ENCODE measurements at places on chromosomes 4 and X.

DNA sequence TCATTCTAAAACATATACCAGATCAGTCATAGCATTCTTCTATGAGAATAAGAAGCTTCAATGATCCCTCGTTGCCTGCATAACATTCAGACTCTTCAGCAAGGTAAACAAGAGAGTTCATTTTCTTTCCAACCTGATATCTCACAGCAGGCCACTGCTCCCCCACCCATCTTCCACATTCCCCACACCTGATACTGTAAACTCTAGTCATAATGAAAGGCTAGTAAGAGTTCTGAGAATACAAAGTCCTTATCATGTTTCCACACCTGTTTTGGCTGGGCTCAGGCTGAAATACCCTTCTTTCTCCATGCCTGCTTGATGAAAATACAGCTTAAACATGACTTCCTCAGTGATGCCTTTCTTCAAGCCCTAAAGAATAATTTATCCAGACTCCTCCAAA, 2.3 kb upstream of the AASDH start:
- peak; percentile 9 for DNase-seq

- DNase-seq, result peak; percentile 8
These were observed 2.1 kb upstream of the NSG1 start for GRCh38 chr4:4384837-4385236.

DNA sequence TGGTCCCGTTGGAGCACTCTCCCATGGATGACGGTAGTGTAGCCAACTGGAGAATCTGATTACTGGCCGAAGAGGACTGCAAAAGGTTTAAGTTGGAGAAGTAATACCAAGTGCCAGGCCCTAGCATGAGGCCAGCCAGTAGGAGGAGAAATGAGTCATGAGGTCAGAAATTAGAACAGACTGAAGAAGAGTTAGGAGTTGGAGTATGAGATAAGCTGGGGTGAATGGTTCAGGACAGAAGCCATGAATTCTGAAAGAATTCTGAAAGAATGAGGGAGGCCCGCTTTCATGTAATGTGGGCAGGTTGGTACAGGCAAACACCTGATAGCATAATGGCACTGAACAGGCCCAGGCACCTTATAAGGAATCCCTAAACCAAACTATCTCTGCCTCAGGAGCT, 18.4 kb upstream of the STK26 start:
- DNase-seq, result no peak

DNA sequence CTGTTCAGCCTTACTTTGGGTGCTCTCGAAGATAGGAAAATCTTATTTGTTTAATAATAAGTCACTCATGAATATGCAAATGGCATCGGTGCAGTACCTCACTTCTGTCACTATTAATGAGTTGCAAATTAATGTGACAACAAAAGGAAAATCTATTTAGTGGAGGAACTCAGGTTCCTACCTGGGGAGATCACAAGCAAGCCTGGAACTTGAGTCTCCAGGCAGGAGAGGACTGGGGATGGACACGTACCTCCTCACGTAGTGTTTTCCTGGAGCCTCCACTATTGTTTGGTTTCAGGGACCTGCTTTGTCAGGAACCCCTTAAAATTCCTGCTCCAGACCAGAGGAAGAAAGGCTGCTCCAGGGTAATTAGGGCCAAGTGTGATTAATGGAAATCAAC, 82.1 kb downstream of the BCOR start:
- DNase-seq, result no peak

DNA sequence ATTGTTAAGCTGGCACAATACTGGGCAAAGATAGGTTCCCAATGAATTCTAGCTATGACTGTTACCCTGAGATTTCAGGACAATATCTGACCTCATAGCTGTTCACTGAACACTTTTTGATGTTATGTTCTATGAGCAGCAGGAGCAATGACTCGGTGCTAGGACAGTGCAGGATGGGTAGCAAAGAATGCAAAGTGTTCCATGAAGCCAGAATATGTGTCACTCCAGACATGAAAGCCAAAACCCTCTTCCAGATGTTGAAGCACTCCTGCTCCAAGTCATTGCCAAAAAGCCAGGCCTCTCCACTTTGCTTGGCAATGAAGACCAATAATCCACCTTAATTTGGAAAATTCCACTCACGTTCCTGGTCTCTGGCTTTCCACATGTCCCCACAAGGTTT, 300.9 kb upstream of the CPEB2 start:
- DNase-seq, result no peak

DNA sequence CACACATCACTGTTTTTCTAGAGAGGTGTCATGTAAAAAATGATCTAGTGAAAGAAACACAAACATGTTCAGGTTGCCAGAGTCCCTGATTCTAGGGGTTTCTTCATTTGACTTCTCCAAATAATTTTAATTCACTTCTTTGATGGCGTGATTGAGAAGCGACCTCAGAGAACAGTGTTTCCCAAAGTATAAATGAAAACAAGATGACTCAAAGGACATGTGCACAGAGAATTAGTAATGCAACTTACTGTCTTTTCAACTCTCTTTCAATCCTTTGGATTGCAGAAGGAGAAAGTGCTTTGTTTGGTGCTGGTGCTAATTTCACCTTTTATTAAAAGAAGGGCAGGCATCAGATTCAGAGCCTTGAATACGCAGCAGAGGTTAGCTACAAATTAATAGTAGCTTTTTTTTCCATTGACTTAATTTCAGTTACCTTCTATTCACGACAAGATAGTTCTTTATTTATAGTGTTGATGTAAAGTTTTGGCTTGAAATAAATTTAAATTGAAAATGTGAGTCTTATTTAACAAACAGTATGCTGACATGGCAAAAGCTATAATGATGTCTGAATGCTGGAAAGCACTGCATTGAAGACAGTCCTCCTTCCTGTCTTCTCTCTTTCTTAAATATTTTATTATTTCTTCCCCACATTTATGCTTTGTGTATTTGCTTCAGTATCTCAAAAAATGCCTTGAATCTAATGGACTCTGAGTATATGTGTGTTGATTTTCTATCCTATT, 85.1 kb downstream of the SLC10A7 start:
- no peak for DNase-seq

- DNase-seq, result no peak
These were observed 186.7 kb upstream of the SLITRK2 start for GRCh38 chrX:145630806-145631435.

All from GM12865 (cell line).